ENCODE measurements at places on chromosomes 6 and 20.

- DNase-seq = no peak
Measured at GRCh38 chr6:139390447-139390846, 16.0 kb upstream of the CITED2 start.

DNA sequence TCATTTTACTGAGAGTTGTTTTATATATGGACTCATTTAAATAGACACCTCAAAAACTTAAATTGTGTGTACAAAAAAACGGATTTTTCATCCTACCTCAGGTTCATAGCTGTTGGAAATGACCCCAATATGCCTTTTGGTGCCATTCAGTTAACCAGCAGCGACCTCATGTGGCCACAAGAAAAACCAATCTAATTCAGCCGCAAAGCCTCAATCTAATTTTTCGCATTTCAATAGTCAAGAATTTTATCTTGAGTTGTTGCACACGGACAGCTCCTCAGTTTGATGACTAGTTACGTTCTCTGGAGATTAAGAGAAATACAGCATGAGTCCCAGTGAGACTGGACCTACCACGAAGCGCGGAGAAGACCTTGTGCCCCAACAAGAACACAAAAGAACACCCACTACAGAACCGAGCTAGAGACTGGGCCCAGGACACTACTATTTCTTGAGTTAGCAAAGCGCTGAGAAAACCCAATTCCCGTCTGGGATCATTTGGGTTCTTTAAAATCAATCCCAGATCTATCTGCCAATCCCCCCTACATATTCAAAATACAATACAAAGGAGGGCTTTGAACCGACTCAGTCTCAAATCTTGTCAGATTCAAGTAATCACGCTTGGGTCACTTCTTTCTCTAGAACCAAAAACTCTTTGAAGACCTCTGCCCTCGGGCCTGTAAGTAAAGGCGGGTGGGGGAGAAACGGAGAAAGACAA, 1.1 kb downstream of the TCP11 start:
- DNase-seq = peak; percentile 65

DNA sequence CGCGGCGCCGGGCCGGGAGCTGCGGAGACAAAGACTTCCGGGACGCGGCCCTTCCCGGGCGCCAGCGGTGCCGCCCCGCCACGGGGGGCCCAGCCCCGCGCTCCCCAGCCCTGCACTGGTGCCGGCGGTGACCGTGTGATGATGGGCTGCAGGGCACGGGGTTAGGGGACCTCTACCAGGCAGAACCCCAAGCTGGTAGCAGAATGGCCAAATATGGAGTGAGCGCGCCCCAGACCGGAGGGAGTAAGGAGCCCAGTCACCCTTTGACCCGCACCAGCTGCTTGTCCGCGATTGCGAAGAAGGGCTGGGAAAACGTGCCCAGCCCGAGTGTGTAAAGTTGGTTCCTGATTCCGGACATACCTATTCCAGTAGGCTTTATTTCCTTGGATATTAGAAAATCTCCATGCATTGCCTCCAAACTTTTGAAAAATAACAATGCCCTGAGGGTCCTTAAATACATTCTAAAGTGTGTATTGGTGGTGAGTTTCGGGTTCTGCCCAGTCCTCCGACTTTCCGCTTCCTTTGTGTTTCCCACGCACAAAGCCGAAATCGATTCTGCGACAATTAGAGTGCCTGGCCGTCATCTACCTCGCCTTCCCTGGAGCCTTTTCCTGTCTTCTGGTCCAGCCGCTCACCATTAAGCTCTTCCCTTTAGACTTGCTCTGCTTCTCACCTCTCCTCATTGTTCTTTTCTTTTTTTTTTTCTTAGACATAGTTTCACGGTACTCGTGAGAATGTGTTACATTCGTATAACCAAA, 1.1 kb downstream of the ABRACL start:
- peak; percentile 86 for DNase-seq

GRCh38 chr20:21681234-21681921, 24.1 kb upstream of the PAX1 start:
- DNase-seq = no peak

GRCh38 chr6:157908369-157909281, 73.0 kb upstream of the SYNJ2 start:
- DNase-seq = no peak

GRCh38 chr20:47925593-47925992, 140.3 kb upstream of the SULF2 start:
- no peak for DNase-seq

DNA sequence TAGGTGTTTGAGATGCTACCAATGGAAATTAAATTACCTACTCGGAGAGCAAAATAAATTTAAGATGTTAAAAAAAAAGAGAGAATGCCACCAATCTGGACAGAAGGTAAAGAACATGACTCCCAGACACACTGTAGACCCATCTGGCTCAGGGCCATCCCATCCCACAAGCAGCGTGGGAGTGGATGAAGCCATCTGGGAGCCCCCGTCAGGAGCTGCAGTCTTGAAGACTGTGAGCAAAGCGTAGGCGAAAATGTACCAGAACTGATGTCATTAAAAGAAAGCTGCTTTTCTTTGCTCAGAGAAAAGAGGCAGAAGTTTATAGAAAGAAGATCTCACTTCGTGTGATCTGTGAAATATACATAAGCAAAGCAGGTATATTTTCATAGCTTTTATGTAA, 815.7 kb downstream of the QKI start:
- no peak for DNase-seq

GRCh38 chr20:57091748-57092111, 174.7 kb downstream of the BMP7 start:
- DNase-seq = no peak

- DNase-seq = no peak
Measured at GRCh38 chr6:14676977-14677781, 559.6 kb downstream of the CD83 start.

GRCh38 chr6:17884498-17885478, 102.6 kb downstream of the KIF13A start:
- DNase-seq = no peak
